ENCODE measurements at places on chromosomes 6 and 20.

DNA sequence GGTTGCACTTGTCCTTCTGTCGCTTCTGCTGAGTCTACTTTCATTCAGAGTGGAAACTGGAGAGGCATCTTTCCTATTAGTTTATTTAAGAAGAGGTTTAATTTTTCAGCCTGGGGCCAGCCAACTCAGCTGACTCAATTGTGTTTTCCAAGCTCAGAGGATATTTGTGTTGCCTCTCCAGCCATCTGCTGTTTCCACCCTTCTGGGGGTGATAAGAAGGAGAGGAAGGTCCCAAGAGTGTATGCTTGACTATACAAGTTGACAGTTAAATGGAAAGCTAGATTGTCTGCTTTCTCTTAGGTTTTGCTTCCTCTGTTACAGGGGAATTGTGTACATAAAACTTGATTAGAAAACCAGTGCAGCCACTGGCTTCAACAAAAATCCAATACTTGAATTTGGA, 3.0 kb downstream of the PSMF1 start:
- no peak for DNase-seq

DNA sequence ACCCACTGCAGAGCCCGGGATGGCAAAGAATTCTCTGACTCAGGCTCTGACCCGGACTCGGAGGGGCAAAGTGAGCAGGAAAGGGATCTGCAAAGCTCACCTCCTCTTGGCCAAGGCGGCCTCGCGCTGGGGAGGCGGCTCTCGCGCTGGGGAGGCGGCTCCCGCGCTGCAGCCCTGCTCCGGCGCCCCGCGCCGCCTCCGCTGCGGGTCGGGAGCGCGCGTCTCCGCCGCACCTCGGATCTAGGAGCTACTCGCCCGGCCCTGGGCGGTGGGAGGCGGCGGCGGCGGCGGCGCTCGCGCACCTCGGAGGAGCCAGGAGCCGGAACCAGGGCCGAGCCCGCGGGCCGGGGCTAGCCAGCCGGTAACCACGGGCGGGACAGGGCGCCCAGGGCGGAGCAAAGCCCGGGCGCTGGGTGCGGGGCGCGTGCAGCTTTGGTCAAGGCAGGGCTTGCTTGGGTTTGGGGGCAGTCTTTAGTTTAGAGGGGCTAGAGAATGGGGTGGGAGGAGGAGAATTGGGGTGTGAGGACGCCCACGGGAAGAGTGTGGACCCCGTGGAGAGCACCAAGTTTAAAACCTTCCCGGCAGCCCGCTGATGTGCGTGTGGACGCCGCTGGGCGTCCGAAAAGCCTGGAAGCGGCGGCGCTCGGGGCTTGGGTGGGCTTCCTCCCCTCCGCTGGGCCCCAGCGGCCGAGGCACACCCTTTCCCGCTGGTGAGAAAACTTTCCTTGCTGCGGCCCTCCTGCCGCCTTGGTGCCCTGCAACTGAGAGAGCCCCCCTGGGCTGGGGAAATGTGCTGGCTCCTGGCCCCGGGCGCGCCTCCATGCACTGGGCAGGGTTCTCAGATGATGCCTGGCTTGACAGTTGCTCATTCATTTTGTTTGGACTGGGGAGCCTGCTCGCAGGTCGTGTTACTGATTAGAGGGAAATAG, at the start of gene MRAP2:
MRAP2 (plus strand) TSS at position 250 of the 929 bp plus-strand sequence. CDS start 21,547 bp downstream, outside the sequence.
- no peak for DNase-seq

DNA sequence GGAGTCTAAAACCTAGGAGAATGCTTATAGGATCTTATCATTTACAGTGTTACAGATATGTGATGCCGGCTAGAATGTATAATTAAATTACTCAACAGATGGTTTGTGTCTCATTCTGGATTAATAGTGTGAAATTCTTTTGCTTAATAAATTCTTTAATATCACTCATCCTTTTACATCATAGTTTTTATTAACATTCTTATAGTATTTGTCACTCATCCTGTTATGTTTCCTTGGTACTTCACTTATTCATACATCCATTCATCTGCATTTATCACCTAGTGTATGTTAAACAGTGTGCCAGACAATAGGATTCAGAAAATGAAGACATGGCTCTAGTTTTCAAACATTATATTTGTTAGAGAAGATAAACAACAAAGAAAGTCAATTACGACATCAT, 468.7 kb downstream of the FRK start:
- DNase-seq: no peak

- DNase-seq: no peak
Observed at GRCh38 chr6:21457647-21458046, 135.9 kb upstream of the SOX4 start.

DNA sequence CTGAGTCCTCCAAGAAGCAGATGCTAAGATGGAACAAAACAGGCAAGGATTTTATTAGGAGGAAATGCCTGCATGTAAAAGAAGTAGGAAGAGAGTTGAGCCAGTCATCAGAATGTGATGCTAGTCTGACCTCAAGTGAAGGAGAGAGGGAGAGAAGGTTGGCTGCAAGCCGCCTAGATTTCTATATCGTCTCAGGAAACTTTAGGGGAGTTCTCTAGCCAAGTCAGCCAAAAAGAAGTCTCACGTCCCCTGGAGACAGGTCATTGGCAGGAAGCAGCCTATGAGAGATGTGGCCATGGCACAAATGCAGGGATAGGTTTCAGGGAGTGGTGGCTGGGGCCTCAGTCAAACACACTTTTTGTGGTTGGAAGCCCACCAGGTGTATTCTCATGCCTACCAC, 378.0 kb downstream of the CD109 start:
- no peak for DNase-seq

DNA sequence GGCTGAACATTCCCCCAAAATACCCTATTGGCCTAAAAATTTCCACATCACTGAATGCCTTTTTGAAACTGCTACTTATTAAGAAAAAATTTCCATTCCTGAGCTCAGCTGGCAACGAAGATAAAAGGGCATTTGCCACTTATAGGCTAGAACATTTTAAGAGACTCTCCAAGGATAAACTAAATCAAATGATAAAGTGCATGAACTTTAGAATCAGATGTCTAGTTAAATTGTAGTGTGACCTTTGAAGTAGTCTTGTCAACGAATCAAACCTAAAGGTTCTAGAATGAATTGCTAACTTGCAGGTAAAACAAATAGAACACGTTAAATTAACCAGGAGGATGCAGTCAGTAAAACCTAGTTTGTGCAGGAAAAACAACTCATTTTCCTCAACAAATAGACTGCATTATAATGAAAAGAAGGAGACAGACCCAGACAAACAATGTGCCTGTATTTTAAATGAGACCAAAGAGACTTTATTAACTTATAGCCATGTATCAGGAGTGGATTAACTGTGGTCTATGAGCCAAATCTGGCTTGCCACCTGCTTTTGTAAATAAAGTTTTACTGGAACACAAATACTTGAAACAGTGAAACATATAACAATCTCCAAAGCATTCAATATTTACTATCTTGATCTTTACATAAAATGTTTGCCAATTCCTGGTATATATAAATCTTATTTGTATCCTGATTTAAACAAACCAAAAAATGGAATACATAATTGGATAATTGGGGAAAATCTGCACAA, 184.4 kb downstream of the MEI4 start:
- no peak for DNase-seq

DNA sequence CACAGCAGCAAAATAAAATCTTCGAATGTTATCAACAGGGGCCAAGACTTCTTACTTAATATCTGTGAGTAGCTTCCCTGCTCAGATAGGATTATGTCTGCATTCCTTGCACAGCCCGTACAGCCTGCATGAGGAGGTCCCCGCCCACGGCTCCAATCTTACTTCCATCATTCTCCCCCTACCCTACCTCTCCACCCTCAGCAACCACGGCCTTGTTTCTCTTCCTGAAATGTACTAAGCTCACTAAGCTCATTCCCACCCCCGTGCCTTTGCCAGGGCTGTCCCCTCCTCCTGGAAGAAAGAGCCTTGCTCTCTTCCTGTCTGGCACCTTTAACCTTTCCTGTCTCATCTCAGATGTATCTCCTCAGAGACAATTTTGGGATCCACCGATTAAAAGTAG, 120.4 kb downstream of the BCAS1 start:
- no peak for DNase-seq

- no peak for DNase-seq
Observed at GRCh38 chr20:49115564-49115963, 69.5 kb downstream of the CSE1L start.

- no peak for DNase-seq
Observed at GRCh38 chr6:16061818-16062217, 67.1 kb upstream of the MYLIP start.

DNA sequence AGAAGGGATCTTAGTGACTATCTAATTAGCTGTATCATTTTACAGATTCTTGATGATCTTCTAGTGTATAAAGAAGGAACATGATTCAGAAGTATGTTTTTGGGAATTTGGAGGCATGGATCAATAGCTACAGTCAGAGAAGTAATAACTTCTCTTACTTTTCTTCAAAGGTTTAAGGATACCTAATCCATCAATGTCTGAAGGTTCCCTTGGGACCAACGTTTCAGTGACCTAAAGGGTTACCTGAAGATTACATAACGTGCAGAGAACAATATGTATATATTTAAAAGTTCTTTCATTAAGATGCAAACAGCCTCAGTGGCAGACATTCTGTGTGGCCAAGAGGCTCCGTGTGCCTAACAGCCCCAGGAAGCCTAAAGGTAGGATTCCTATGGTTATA, 3.2 kb downstream of the HDAC2 start:
- DNase-seq: no peak

DNA sequence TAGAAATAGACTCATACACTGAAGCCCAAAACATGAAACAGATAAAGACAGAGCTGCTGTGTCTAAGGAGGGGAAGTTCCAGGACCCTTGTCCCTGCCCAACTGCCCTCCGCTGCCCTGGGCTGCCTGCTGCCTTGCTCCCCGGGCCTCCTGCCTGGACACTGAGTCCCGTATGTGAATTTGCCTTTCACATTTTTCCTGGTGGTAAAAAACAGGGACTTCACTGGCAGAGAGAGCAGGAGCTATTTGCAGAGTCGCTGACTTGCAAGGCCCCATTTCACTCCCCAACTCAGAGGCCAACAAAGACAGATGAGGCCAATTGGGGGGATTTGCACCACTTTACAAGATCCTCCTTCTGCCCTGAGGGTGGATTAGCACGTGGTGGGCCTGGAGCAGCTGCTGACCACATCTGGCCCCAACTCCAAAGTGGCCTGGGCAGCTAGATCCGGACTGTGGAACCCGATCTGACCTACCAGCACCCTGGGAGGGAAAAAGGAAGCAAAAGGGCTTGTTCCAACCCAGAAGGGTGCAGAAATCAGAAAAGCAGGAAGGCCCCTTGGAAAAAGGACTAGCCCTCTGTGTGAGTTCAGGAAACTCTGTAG, 61.4 kb downstream of the NOL4L start:
- DNase-seq: no peak

DNA sequence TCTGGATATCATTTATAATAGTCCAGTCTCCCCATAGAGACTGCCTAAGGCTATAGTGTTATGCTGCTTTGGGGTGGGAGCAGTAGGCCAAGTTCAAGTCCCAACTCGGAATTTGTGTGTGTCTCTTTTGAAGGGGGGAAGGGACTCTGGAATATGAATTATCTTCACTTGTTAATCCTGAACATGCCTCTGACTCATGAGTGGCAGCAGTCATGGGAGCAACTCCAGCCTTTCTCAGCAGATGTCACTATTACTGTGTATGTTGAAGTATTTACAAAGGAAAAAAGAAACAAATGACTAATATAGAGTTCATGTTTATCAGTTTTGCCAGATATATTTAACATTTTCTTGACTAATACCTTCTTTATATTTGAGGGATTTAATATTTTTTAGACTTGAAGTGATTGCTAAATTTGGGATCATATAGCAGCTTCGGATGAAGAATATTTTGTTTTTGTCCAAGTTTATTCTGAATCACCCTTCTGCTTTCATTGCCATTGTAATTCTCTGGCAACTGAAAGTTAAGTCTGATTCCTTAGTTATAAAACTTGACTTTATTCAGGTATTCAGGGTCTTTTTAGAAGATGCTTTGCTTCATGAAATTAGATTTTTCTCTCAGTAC, 23.4 kb downstream of the FAM217A start:
- DNase-seq: no peak

DNA sequence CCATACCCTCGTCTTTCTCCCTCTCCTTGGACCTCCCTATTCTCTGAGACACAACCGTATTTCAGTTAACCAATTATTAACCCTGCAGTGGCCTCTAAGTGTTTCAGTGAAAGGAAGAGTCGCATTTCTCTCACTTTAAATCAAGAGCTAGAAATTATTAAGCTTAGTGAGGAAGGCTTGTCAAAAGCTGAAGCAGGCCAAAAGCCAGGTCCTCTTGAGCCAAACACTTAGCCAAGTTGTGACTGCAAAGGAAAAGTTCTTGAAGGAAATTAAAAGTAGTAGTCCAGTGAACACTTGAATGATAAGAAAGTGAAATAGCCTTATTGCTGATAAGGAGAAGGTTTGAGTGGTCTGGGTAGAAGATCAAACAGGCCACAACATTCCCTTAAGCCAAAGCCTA, 58.3 kb downstream of the SNX9 start:
- no peak for DNase-seq

DNA sequence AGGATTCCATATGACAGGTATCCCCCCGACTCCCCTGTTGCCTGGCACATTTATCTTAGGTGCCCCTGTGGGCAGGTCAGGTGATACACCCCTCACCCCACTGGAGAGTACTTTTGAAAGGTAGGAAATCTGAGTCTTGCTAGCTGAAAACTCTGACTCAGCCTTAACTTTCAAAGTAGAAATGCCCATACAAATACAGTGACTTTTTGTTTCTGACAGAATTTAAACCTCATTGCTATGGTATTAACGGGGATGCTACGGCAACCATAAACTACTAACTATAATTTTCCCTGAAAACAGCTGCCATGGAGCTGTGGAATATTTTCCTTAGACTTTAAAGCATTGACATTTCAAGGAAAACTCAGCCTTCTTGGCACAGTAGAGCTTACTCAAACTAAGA, 536.0 kb downstream of the RFPL4B start:
- DNase-seq: no peak

DNA sequence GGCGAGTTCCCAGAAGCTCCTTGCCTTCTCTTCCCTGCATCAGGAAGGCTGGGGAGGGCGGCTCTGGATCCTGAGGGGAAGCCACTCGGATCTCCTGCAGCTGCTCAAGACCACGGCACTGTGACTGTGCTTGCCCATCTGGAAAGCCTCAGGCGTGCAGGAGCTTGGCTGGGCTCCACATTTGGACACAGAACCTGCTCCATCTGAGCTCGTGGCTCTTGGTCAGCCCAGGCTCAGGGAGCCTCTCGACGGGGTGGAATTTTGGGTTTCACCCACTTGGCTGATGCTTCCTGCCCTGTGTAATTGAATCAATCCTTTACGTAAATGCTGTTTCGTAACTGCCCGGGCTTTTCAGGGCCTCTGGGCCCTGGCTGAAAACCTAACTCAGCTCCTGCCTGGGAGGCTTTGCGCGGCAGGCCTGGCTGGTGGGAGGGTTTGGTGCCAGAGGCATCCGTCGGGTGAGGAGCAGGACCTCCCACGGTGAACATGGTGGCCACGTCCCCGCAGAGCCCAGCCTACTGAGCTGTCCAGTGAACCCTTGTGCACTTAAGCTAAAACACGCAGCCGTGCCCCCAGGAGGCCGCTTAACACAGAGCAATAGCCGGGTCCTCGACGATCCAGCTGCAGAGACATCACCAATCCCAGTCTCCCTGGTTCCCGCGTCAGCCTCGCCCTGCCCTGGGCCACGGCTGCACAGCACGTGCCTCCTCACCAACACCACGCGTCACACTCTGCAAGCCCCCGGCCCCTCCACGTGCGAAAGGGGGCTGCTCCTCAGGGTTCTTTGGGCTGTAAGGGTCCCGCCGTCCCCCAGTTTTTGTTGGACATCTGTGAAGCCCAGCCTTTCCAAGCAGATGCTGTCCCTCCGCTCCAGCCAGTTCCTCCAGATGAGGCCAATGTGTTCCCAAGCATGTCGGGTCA, 241.0 kb downstream of the DLL1 start:
- no peak for DNase-seq
